ENCODE measurements at places on chromosomes 5 and 9. TPM values are rescaled to one million over a fixed set of nuclear protein-coding genes. Genes with fewer than 3 reads are reported as not detected.

- peak; percentile 28 for DNase-seq
These were observed 182.6 kb upstream of the ELL2 start for GRCh38 chr5:96144289-96144688.

Gene SLCO4C1
- 20.5 TPM for total RNA-seq

GRCh38 chr5:169649486-169649885 is 12.4 kb downstream of the DOCK2 start:
- no peak for DNase-seq

Gene OTULINL
- total RNA-seq: 35.4 TPM
